ENCODE measurements at places on chromosomes 5 and 9. TPM values are rescaled to one million over a fixed set of nuclear protein-coding genes. Genes with fewer than 3 reads are reported as not detected.

The PCAT7 gene
- 0.30 TPM for total RNA-seq

The PTPDC1 gene
- 11.0 TPM for total RNA-seq

The C5orf52 gene
- not detected for total RNA-seq

The SH2D3C gene
- total RNA-seq, result 0.18 TPM

The CENPH gene
- 3.6 TPM for total RNA-seq

The SPAG8 gene
- total RNA-seq, result 0.55 TPM

The INSL6 gene
- not detected for total RNA-seq

The RAD1 gene
- 16.1 TPM for total RNA-seq

The CARTPT gene
- not detected for total RNA-seq

The IARS1 gene
- total RNA-seq, result 468 TPM

The UBE2D2 gene
- 52.9 TPM for total RNA-seq

The EIF4E1B gene
- not detected for total RNA-seq

The MZB1 gene
- total RNA-seq, result not detected

The SOHLH1 gene
- total RNA-seq, result not detected

The QRFP gene
- total RNA-seq, result not detected

The NPDC1 gene
- total RNA-seq, result 27.3 TPM

The OR1N1 gene
- not detected for total RNA-seq

The DBN1 gene
- 180 TPM for total RNA-seq

The RBM27 gene
- total RNA-seq, result 19.6 TPM

The RPP25L gene
- total RNA-seq, result 19.0 TPM

The RNF183 gene
- not detected for total RNA-seq

The HAVCR1 gene
- total RNA-seq, result not detected

The KIAA0825 gene
- 5.0 TPM for total RNA-seq

The CD180 gene
- total RNA-seq, result not detected

The KIF12 gene
- not detected for total RNA-seq

The BAAT gene
- total RNA-seq, result 0.23 TPM

Data from smooth muscle cell of the umbilical artery (primary cell).